ENCODE measurements at places on chromosomes 7 and 10. TPM values are rescaled to one million over a fixed set of nuclear protein-coding genes. Genes with fewer than 3 reads are reported as not detected.

- no peak overlapping the region for H3K4me3 ChIP-seq
- H3K27me3 ChIP-seq, result no peaks in the 10 kb centered on the region
- H3K27ac ChIP-seq, result no peak overlapping the region
- H3K36me3 ChIP-seq, result no peaks in the 10 kb centered on the region
Measured at GRCh38 chr10:113232928-113233511, 283.0 kb downstream of the TCF7L2 start.

The MINDY3 gene
- 63.5 TPM for total RNA-seq

DNA sequence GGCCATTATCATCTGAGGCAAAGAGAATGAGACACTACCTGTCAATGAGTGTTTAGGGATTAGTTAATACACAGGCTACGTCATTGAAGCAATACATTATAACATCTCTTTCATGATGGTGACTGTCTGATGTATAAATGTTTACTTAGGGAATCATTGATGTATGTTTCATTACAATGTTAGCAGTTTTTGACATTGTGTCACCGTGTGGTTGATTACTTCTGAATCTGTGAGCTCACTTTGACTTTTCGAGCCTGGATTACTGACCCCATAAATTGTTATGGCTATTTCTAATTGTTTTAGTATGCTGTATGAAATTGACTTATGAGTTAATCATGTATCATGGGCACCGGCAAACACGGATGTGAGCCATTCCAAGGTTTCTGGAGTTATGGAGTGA lies 494.0 kb downstream of the MAGI2 start:
- H3K36me3 ChIP-seq, result no peaks in the 10 kb centered on the region
- no peak overlapping the region for H3K27ac ChIP-seq
- no peak overlapping the region for H3K4me3 ChIP-seq
- no peaks in the 10 kb centered on the region for H3K4me1 ChIP-seq
- H3K27me3 ChIP-seq, result no peaks in the 10 kb centered on the region

DNA sequence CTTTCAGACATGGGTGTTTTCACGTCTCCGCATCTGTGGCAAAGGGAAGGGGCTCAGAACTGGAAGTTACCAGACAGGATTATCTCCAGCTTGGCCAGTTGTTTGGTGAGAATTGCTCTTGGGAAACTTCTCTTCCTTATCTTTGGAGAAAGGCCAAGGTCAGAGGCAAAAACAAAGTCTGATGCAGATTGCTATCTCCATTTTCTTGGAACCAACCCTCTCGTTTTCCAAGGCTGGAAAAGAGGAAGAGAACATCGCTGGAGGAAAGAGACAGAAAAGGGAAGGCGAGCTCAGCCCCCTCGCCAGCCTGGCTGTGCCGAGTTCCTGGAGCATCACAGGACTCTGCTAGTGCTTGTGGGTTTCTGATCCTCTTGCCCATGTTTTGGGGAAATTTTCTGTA lies 396.8 kb upstream of the SHH start:
- H3K36me3 ChIP-seq, result no peaks in the 10 kb centered on the region
- no peak overlapping the region for H3K27ac ChIP-seq
- H3K4me3 ChIP-seq, result no peak overlapping the region

- no peak overlapping the region for H3K27ac ChIP-seq
- no peaks in the 10 kb centered on the region for H3K36me3 ChIP-seq
- no peak for DNase-seq
- H3K4me1 ChIP-seq, result no peaks in the 10 kb centered on the region
Measured at GRCh38 chr7:24328050-24328449, 44.1 kb downstream of the NPY start.

DNA sequence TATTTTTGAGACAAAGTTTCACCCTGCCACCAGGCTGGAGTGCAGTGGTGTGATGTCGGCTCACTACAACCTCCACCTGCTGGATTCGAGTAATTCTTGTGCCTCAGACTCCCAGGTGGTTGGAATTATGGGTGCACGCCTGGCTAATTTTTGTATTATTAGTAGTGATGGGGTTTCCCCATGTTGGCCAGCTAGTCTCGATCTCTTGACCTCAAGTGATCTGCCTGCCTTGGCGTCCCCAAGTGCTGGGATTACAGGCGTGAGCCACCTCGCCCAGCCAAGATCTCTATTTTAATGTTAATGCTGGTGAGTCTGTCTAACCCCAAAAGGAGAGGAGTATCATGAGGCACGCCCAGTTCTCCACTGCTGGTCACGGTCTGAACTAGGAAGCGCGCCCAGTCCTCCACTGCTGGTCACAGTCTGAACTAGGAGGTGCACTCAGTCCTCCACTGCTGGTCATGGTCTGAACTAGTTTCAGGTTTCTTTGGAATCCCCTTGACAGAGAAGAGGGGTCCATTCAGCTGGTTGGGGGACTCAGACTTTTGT lies 5.6 kb upstream of the LRRC27 start:
- no peaks in the 10 kb centered on the region for H3K27me3 ChIP-seq
- DNase-seq, result no peak
- no peak overlapping the region for H3K27ac ChIP-seq
- no peak overlapping the region for H3K4me3 ChIP-seq

The GIMAP6 gene
- 37.3 TPM for total RNA-seq

DNA sequence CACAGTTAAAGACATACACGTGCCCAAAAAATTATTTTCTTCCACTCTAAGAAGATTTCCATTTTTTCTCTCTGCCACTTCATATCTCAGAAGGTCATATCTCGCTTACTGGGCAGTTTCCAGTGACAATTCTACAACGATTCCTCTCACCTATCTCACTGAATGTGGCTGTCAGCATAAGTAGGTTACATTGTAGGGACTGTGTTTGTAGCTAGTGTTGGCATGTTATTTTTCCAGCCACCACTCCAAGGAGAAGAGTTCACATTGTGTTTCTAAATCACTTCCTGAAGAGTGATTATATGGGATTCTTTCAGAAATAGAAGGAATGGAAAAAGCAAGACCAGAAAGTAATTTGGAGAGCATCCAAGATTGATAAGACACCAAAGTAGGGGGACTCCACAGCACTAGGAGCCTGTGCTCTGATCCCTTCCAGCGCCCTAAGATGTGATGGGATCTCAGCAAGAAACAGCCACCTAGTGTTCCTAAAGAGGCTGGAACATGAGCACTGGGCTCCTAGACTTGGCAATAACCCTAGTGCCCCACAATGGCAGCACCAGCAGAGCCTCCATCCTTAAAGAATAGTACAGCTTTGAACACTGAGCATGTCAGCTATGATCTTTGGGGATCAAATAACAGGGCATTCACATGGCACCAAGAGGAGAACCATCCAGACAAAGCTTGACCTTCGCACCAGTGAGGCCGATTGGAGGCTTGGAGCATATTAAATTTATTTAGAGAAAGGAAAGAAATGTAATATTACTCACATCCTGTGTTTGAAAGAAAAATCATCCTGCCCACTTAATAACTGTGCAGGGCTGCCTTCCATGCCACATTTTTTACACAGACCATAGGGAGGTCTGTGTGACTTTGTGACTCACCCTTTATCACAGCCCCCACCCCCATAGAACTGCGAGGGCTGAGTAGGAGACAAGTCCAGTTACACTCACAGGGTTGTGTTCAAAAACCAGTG lies 51.8 kb downstream of the CAV1 start:
- H3K4me3 ChIP-seq, result no peak overlapping the region
- DNase-seq, result peak; percentile 22
- H3K36me3 ChIP-seq, result no peaks in the 10 kb centered on the region
- H3K27me3 ChIP-seq, result no peaks in the 10 kb centered on the region
- H3K4me1 ChIP-seq, result no peaks in the 10 kb centered on the region
- H3K27ac ChIP-seq, result peak overlapping the region; percentile 12

The ADGRA1 gene
- total RNA-seq, result 0.07 TPM

The NACAD gene
- 6.8 TPM for total RNA-seq

All from uterus (tissue), 4 donors.